NCI-H187 (cell line): ENCODE measurements at places on chromosomes 16 and 17.

DNA sequence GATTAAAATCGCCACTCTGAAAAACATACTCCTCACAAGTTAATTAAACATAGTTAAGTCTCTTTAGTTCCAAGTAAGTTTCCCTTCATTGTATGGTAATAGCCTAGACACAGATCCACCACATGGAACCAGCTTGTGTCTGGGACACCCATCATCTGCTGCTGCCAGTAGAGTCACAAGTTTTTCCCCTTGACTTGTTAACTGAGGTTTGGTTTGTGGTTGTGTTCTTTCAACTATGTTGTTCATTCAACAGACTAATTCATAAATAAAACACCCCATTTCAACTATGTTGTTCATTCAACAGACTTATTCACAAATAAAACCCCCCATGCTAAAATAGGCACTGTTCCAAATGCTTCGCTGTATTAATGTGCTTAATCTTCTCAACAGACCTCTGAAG lies 24.4 kb downstream of the YWHAE start:
- DNase-seq, result no peak

DNA sequence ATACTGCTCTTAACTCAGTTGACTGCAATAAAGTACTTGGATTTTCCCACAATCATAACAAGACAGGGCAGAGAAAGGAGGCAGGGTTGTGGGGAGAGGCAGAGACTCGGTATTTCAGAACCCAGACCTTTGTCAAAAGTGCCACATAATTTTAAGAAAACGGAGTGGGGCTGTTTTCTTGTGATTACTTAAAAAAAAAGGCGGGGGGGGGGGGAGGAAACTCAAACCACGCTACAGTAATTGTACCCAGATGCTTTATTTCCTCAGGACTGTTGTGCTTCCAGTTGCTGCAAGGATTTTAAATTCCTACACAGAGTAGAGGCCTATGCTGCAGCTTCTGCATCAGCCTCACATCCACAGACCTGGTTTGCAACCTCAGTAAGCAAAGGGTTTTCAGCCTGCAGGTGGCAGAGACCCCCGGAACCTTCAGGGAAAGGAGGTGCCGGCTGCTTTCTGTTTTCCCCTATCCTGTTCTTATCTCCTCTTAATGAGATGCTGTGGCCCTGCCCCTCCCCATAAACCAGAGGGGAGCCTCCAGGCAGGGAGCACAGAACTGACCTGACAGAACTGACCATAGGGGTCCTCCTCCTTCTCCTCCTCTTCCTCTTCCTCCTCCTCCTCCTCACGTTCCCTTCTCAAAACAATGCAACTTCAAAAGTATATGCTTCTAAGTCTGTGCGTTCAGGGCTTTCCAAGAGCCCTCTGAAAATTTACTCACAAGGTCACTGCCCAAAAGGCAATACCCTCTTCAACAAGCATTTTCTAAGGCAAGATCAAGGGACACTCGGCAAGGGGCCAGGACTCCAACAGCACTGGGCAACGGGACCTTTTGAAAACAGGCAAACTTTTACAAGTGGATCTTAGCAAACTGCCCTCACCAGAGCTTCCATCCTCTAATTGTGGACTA lies 7.5 kb downstream of the AXIN2 start:
- DNase-seq, result no peak

GRCh38 chr17:44786551-44787081 lies 27.8 kb downstream of the ADAM11 start:
- DNase-seq, result no peak

GRCh38 chr17:33529816-33530215 lies 236.7 kb upstream of the ASIC2 start:
- DNase-seq, result no peak

- no peak for DNase-seq
These were observed 29.4 kb upstream of the BAHCC1 start for GRCh38 chr17:81365601-81366585.

DNA sequence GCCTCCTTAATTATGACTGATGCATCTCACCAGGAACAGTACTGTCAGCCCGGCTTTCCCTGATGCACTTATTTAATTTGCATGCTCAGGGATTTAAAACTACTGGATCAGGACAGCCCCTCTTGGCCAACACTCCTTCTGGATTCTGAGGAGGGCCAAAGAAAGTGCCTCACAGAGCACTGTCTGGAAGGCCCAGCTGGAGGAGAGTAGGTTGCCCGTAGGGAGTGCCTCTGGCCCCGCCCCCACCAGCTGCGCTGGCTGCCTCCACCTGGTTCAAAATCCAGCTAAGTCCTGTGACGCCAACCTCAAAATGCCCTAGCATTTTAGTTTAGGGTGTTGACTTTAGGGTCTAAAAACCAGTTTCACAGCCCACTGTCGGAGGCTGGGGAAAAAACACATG lies 49.4 kb upstream of the SREBF1 start:
- DNase-seq, result peak; percentile 26

DNA sequence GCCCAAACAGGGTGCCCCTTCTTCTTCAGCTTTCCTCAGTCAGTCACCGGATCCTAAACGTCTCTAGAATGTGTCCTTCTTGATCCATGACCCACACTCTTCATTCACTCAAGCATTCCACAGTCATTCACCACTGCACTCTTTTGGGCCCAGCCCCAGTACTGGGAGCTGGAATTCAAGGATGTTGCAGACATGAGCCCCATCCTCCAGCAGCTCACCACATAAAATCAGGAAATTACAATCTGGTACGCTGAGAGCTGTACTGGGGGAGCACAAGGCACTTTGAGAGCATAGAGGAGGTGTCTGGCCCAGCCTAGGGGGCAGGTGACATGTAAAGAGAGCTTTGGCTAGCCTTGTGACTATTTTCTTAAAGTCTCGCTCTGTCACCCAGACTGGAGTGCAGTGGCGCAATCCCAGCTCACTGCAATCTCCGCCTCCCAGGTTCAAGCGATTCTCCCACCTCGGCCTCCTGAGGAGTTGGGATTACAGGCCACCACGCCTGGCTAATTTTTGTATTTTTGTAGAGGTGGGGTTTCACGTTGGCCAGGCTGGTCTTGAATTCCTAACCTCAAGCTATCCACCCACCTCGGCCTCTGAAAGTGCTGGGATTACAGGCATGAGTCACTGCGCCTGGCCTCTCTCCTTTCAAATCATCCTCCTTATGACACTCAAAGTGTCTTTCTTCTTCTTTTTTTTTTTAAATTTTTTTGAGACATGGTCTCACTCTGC lies 18.7 kb downstream of the CES4A start:
- DNase-seq, result no peak

- DNase-seq, result no peak
These were observed 16.2 kb upstream of the IL17C start for GRCh38 chr16:88622125-88622524.

GRCh38 chr17:4744999-4745969 lies 5.6 kb upstream of the CXCL16 start:
- DNase-seq, result no peak

- no peak for DNase-seq
These were observed 13.2 kb downstream of the SLC7A5 start for GRCh38 chr16:87855852-87856715.

DNA sequence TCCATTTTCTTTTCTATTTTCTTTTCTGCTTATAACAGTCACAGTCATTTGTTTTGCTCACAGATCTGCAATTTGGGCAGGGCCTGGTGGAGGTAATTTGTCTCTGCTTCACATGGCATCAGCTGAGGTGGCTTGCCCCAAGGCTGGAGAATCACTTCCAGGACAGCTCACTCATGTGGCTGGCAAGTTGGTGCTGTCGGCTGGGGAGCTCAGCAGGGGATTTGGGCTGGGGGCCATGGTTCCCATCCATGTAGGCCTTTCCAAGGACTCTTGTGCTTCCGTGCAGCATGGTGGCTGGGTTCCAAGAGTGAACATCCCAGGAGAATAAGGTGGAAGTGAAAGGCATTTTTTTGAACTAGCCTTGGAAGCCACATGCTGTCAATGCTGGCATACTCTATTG lies 85.7 kb downstream of the MGAT5B start:
- DNase-seq, result no peak

GRCh38 chr17:39702901-39703893 lies 3.3 kb downstream of the ERBB2 start:
- DNase-seq, result no peak

DNA sequence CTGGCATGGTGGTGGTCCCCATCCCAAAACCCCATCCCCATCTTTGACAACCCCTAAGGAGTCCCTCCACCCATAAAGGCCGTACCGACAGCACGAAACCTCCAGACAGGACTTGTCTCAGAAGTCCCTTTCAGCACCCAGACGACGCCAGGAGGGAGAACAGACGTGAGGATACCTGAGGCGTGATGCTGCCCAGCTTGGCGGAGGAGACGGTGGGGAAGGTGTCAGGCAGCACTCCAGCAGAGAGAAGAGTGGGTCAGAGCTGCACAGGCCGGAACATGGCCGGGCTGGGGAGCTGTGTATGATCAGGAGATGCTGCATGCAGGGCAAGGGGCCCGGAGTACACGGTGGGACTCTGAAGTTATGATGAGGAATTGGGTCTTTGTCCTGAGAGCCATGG lies 244.2 kb downstream of the GSG1L start:
- no peak for DNase-seq

DNA sequence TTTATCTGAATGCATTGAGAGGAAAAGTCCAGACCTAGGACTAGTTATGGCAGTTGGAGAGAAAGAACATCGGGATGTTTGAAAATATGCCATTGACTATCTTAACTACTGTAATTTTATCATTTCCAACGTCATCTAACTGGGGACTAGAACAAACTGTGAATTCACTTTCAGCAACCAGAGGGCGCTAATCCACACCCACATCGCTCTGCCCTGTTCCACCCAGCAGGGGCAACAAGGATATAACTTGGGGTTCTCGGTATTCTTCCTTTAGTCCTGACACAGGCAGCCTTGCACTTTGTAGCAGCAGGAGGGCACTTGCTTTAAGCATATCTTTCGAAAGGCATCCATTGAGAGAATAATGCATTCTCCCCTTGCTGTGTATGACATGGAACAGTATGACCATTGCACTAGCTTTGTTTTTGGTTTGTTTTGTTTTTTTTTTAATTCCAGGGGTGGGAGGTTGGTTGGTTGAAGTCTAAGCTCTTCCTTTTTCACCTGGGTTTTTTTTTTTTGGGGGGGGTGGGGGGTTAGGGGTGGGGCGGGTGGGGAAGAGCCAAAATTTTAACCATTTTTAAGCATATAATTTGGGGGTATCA lies 31.5 kb downstream of the SIAH1 start:
- no peak for DNase-seq

- DNase-seq, result no peak
These were observed at the start of gene TPSG1 for GRCh38 chr16:1225051-1225451. Gene TPSG1 (minus strand): TSS chr16:1225268. CDS start chr16:1225252, 16 bp downstream.
